ENCODE measurements at places on chromosomes 12 and 14. TPM values are rescaled to one million over a fixed set of nuclear protein-coding genes. Genes with fewer than 3 reads are reported as not detected.

GRCh38 chr14:104741803-104742251 is 11.1 kb upstream of the SIVA1 start:
- H3K36me3 ChIP-seq: no peaks in the 10 kb centered on the region
- no peaks in the 10 kb centered on the region for H3K27me3 ChIP-seq
- no peak overlapping the region for H3K27ac ChIP-seq
- no peak overlapping the region for H3K4me3 ChIP-seq

ALDH6A1 gene
- total RNA-seq: 17.2 TPM

DNA sequence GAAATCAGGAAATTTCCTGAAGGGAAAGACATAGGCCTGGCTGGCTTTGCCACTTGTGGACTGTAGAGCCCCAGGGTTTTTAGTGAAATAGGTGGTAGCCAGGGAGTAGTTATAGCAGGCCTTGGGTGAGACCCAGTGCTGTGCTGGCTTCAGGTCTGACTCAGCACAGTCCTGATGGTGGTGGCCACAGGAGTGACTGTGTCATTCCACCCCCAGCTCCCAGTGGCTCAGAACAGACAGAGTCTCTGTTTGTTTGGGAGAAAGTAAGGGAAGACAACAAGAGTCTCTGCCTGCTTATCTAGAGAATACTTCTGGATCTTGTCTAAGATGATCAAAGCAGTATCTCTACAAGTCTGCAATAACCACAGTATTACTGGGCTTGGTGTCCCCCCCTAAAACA is 27.5 kb upstream of the OR6J1 start:
- DNase-seq: no peak
- H3K36me3 ChIP-seq: no peaks in the 10 kb centered on the region
- no peak overlapping the region for H3K4me3 ChIP-seq
- no peak overlapping the region for H3K27ac ChIP-seq

TMEM132D gene
- not detected for total RNA-seq

DNA sequence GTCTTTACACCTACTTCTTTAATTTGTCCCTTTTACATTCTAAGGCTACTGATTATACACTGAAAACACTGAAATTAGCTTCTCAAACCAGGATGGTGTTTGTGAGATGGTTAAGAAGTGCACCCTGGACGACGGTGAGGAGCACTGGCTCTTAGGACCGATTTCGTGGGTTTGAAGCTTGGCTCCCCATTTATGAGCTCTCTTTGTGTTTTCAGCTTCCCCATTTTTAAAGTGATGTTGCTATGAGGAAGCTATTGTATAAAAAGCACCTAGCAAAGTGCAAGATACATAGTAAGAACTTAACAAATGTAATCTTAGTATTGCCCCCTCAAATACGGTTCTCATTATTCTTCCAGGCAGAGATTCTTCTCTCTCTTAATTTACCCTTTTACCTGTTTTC is 4.7 kb downstream of the NFYB start:
- peaks cover 10% of the 10 kb centered on the region for H3K36me3 ChIP-seq
- H3K27ac ChIP-seq: no peak overlapping the region
- DNase-seq: no peak
- H3K4me3 ChIP-seq: no peak overlapping the region
- H3K27me3 ChIP-seq: no peaks in the 10 kb centered on the region

DNA sequence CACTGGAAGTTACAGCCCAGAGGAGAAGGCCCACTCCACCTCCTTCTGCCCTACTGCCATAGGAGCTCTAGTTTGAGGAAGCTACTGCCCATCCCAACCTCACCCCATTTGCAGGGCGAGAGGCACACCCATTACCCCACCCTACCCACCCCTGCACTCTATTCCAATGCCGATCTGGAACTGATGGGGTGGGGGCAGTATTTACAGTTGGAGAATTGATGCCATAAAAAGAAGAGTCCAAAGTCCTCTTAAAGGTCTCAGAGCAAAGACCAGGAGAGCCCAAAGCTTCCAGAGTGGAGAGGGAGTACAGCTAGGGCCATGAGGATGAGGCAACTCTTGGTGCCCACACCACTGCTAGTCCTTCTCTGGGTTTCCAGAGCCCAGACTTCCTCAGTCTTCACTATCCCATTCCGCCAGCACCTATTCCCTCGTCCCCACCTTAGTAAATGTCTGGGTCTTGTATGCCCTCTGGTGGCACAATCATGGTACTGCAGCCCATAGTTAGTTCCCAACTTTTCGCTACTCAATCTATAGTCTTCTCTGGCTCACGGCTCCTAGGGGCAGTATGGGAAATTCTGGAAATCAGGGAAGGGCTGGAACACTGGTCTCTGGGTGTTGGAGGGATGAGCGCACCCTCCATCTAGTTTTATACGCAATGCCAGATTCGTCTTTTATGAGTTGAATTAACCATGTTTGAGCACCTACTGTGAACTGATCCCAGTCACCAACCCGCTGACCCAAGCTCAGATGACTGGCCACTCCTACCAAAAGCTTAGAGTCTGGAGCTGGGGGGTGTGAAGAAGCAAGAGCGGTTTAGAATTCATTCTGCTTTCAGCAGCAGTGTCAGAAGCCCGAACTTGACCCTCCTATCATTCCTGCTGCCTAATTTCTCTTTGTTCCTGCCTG is 6.9 kb upstream of the ADCY6 start:
- peak; percentile 60 for DNase-seq
- H3K27ac ChIP-seq: no peak overlapping the region
- no peak overlapping the region for H3K4me3 ChIP-seq
- no peaks in the 10 kb centered on the region for H3K36me3 ChIP-seq

- H3K27me3 ChIP-seq: no peaks in the 10 kb centered on the region
- H3K4me1 ChIP-seq: no peaks in the 10 kb centered on the region
- no peak overlapping the region for H3K27ac ChIP-seq
- no peak overlapping the region for H3K4me3 ChIP-seq
- H3K36me3 ChIP-seq: peaks cover 7% of the 10 kb centered on the region
- DNase-seq: no peak
Measured at GRCh38 chr14:67644428-67644827, 24.7 kb downstream of the ARG2 start.

APAF1 gene
- total RNA-seq: 24.7 TPM

DNA sequence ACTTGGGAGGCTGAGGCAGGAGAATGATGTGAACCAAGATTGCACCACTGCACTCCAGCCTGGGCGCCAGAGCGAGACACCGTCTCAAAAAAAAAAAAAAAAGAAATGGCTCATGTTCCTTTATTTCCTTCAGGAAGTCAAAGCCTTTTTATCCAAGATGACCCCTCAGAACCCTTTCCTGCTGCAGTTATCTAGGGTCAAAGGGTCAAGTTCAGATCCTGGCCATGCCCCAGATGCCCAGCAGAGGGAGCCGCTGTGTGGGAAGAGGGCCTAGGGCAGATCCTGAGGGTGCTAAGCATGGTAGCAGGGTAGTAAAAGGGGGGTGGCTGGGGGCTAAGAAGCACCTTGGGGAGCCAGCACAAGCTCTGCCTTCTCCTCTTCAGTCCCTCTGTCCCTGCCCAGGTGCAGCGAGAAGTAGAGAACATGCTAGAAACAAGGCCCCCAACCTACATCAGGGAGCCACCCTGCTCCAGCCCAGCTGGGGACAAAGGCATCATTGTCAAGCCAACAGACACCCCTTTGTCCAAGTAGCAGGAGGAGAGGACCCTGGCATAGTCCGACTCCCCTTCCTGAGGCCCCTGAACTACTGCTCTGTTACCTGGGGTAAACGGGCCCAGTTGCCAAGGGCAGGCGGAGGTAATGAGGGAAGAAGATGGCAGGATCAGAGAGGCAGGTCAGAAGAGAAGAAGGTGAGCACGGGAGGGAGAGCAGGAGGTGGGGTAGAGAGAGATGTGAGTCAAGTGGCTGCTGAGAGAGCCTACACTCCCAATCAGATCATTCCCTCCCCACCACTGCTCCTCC is 6.5 kb downstream of the NFE2 start:
- H3K27ac ChIP-seq: peak overlapping the region; percentile 40
- H3K36me3 ChIP-seq: peaks cover 5% of the 10 kb centered on the region
- peaks cover 7% of the 10 kb centered on the region for H3K27me3 ChIP-seq
- DNase-seq: peak; percentile 77
- H3K4me1 ChIP-seq: peaks cover 10% of the 10 kb centered on the region

SELPLG gene
- total RNA-seq: 0.76 TPM

GRCh38 chr14:102568115-102568614 is 24.3 kb upstream of the RCOR1 start:
- H3K27ac ChIP-seq: no peak overlapping the region
- H3K27me3 ChIP-seq: no peaks in the 10 kb centered on the region
- H3K36me3 ChIP-seq: no peaks in the 10 kb centered on the region
- DNase-seq: peak; percentile 63
- peaks cover 11% of the 10 kb centered on the region for H3K4me1 ChIP-seq

GRCh38 chr12:97564236-97564635 is 101.6 kb downstream of the RMST start:
- H3K4me3 ChIP-seq: no peak overlapping the region
- H3K27ac ChIP-seq: no peak overlapping the region
- no peak for DNase-seq
- peaks cover 21% of the 10 kb centered on the region for H3K4me1 ChIP-seq
- H3K27me3 ChIP-seq: no peaks in the 10 kb centered on the region

- no peak overlapping the region for H3K27ac ChIP-seq
- H3K27me3 ChIP-seq: no peaks in the 10 kb centered on the region
Measured at GRCh38 chr12:51721282-51721940, 127.1 kb downstream of the FIGNL2 start.

DNA sequence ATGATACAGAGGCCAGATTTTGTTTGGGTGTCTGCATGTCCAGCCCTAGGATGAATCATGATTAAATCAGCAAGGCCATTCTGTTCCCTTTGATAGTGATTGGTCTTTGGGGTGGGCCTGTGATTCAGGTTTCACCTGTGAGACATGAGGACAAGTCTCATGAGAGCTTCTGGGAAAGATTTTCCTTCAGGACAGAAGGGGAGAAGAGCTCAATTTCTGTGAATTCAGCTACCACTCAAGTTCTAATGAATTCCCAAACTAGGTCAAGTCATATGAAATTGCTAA is 73.4 kb downstream of the ZNF664 start:
- H3K36me3 ChIP-seq: no peaks in the 10 kb centered on the region
- H3K27ac ChIP-seq: no peak overlapping the region
- H3K4me1 ChIP-seq: peaks cover 9% of the 10 kb centered on the region
- H3K27me3 ChIP-seq: no peaks in the 10 kb centered on the region
- H3K4me3 ChIP-seq: no peak overlapping the region

DNA sequence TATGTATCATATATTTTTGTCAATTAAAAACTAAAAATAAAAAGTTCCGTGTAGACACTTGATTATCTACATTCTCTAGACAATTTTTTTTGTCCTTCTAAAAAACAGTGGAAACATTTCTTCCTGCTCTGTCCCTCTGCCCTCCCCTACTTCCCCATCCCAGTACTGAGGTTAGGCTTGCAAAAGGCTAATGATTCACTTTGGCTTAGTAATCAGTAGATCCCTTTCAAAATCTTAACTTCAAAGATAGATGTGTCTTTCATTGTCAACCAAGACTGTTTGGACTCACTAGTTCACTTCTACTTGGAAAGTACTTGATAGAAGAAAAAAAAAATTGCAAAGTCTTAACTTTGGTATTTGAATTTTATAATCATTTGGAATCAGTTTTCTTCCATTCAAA is 3.8 kb downstream of the SETD3 start:
- peaks cover 25% of the 10 kb centered on the region for H3K36me3 ChIP-seq
- H3K27ac ChIP-seq: no peak overlapping the region

CISTR gene
- total RNA-seq: not detected

DNAJC22 gene
- total RNA-seq: 9.6 TPM

GRCh38 chr12:107670999-107671643 is 14.5 kb upstream of the PWP1 start:
- H3K27me3 ChIP-seq: peaks cover 81% of the 10 kb centered on the region
- H3K27ac ChIP-seq: no peak overlapping the region
- H3K4me1 ChIP-seq: no peaks in the 10 kb centered on the region
- no peaks in the 10 kb centered on the region for H3K36me3 ChIP-seq
- peak; percentile 38 for DNase-seq

DNA sequence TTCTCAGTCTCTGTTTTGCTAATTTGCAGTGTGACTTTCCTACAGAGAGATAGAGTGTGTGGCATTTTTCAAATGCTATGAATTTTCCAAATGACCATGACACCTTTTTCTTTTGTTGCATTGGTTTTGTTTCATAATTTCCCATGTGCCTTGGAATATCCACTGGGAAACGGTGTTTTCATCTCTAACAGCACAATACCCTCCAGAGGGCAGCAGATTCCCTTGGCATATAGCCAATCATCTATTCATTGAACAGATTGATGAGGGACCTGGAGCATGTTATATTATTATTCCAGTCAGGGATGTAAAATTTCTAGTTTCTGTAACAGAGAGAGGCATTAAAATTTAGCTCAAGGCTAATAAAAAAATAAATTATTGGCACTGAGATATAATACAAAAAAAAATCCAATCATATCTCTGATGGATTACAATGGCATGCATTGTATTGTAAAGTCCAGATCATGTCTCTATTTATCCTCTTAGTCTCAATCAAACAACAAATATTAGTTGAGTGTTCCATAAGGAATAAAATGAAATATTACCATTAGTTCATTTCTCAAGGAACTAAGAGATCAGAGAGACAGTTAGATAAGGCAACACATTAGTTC is 29.6 kb upstream of the NTN4 start:
- H3K36me3 ChIP-seq: no peaks in the 10 kb centered on the region
- H3K27me3 ChIP-seq: peaks cover 13% of the 10 kb centered on the region
- DNase-seq: peak; percentile 77
- no peak overlapping the region for H3K4me3 ChIP-seq
- no peak overlapping the region for H3K27ac ChIP-seq
- H3K4me1 ChIP-seq: no peaks in the 10 kb centered on the region

- peak overlapping the region; percentile 19 for H3K4me3 ChIP-seq
- peak; percentile 5 for DNase-seq
- H3K36me3 ChIP-seq: peaks cover 11% of the 10 kb centered on the region
- H3K27me3 ChIP-seq: no peaks in the 10 kb centered on the region
Measured at GRCh38 chr14:69004731-69005431, 25.8 kb upstream of the ACTN1 start.

DNA sequence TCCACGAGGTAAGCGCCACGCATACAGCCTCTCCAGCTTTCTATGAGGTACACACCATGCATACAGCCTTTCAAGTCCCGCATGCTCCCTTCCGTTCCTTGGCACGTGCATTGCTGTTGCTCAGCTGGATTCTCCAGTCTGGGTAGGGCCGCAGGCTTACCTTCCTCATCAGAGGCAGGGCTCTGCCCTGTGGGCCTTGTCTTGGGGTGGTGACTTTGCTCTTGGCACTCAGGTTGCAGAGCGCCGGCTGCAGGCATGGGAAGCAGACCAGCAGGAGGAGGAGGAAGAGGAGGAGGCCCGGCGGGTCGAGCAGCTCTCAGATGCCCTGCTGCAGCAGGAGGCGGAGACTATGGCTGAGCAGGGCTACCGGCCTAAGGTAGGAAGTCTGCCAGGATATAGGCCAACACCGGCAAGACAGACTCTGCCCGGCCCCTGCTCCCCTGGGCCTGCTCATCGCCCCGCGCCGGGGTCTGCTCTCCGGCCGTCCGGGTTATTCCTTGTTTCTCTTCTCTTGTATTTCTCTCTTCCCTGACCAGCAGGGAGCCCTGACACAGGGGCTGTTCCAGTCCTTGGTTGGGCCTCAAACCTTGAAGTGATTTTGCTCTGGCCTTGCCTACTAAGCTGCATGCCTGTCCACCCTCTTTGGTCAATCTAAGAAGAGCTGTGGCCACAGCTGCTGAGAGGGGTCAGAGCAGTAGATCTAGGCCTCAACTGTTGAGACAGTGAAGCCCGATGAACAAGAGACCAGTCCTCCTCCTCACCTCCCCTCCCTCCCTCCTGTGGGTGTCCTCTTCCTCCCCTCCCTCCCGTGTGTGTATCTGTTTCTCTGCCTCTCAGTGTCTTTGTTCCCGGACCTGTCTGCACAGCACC is 15.3 kb downstream of the TCHP start:
- no peaks in the 10 kb centered on the region for H3K4me1 ChIP-seq
- peaks cover 45% of the 10 kb centered on the region for H3K36me3 ChIP-seq
- no peak for DNase-seq
- no peak overlapping the region for H3K4me3 ChIP-seq

Data from Calu3 (cell line).